ENCODE measurements at places on chromosomes 5 and 9. TPM values are rescaled to one million over a fixed set of nuclear protein-coding genes. Genes with fewer than 3 reads are reported as not detected.

Gene PLPP7
- total RNA-seq, result 34.4 TPM

Gene OGN
- 153 TPM for total RNA-seq

Gene FOXD4L5
- under 0.01 TPM for total RNA-seq

Gene GNAQ
- 16.2 TPM for total RNA-seq

Gene TSSK1B
- not detected for total RNA-seq

Gene GARIN3
- total RNA-seq, result not detected

Gene TTC23L
- not detected for total RNA-seq

Gene MCTP1
- 20.4 TPM for total RNA-seq

Gene APBA1
- total RNA-seq, result 2.6 TPM

Gene LURAP1L
- 14.1 TPM for total RNA-seq

Gene IQGAP2
- total RNA-seq, result 11.5 TPM

Gene LRRC26
- total RNA-seq, result not detected

Gene TTC39B
- 4.2 TPM for total RNA-seq

Gene INSYN2B
- not detected for total RNA-seq

Gene RCL1
- total RNA-seq, result 33.9 TPM

Gene CXXC5
- 66.8 TPM for total RNA-seq

Gene CDH6
- 5.7 TPM for total RNA-seq

Gene SPATA6L
- 1.6 TPM for total RNA-seq

Gene FAM151B
- total RNA-seq, result 7.8 TPM

Gene DOCK2
- total RNA-seq, result 13.6 TPM

Gene SPATA31E1
- not detected for total RNA-seq

Gene ROPN1L
- not detected for total RNA-seq

Gene SOX30
- not detected for total RNA-seq

Gene CYLC2
- total RNA-seq, result not detected

Gene G3BP1
- total RNA-seq, result 109 TPM

Gene SAPCD2
- 1.0 TPM for total RNA-seq

Gene FAM78A
- 14.6 TPM for total RNA-seq

Gene RGS7BP
- 1.6 TPM for total RNA-seq

Gene RETREG1
- total RNA-seq, result 61.1 TPM

Gene CD274
- 0.52 TPM for total RNA-seq

Gene KIF4B
- under 0.01 TPM for total RNA-seq

Gene PFN3
- not detected for total RNA-seq

Gene TAF1L
- not detected for total RNA-seq

Gene OLFML2A
- total RNA-seq, result 65.8 TPM

Gene IL13
- total RNA-seq, result not detected

Gene FBP2
- total RNA-seq, result 72.5 TPM

Gene OLFM1
- total RNA-seq, result 2.6 TPM

Gene BAAT
- total RNA-seq, result 0.52 TPM

Gene SPOCK1
- total RNA-seq, result 3.7 TPM

Gene PLPP1
- total RNA-seq, result 101 TPM

Measured in skeletal muscle tissue (tissue), 5 donors.